ENCODE measurements at places on chromosomes 11 and 22. TPM values are rescaled to one million over a fixed set of nuclear protein-coding genes. Genes with fewer than 3 reads are reported as not detected.

DNA sequence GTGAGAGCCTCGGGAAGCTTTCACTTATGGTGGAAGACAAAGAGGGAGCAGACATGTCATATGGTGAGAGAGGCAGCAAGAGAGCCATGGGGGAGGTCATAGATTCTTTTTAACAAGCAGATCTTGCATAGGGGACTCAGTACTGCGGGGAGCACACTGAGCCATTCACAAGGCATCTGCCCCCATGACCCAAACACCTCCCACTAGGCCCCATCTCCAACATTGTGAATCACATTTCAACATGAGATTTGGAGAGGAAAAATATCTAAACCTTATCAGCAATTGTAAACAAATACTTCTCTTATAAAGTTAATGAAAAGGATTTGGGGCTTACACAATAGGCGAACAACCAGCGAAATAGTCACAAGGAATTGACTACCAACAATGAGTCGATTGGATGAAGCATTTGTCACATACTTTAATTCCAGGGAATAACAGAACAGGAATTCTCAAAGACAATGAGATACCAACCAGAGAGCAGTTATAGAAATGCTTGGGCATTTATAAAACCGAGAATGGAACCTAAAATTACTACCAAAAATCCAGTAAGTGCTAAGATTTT lies 7.3 kb downstream of the DDI1 start:
- no peak overlapping the region for H3K27ac ChIP-seq
- H3K4me3 ChIP-seq = no peak overlapping the region
- H3K27me3 ChIP-seq = no peaks in the 10 kb centered on the region
- DNase-seq = no peak
- no peaks in the 10 kb centered on the region for H3K4me1 ChIP-seq
- no peaks in the 10 kb centered on the region for H3K36me3 ChIP-seq

DNA sequence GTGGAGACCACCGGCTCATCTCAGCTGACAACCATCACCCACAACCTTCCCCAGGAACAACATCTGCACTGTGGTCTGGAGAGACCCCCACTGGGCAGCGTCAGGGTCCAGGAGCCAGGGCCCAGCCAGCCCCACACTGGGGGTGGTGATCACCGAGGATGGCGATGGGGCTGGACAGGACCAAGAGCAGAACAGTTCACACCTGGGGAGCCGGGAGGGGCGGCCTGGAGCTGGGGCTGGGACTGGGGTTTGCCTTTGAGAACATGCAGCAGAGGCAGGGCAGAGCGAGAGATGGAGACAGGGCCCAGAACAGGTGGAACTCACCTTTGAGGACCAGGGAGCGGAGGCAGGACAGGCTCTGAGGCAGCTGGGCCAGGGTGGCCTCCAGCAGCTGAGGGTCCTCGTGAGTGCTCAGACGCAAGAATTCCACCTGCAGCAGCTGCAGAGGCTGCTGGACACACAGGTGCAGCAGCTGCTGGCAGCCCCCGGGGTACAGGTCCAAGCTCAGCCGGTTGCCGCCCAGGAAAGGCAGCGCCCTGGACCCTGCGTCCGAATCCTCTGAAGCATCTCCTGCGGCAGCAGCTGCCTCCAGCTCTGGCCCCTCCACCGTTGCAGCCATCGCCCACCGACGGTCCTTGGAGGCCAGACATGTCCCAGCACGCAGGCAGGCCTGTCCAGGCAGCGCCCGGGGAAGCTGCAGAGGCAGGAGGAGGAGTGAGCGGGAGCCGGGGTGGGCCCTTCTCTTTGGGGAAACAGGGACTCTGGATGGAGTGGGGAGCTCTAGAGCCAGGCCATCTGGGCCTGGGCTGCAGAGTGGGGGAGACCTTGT lies 1.0 kb downstream of the PIDD1 start:
- no peaks in the 10 kb centered on the region for H3K27me3 ChIP-seq
- peaks cover 11% of the 10 kb centered on the region for H3K36me3 ChIP-seq
- peak overlapping the region; percentile 79 for H3K4me3 ChIP-seq
- H3K27ac ChIP-seq = peak overlapping the region; percentile 69
- peaks cover 8% of the 10 kb centered on the region for H3K4me1 ChIP-seq

DNA sequence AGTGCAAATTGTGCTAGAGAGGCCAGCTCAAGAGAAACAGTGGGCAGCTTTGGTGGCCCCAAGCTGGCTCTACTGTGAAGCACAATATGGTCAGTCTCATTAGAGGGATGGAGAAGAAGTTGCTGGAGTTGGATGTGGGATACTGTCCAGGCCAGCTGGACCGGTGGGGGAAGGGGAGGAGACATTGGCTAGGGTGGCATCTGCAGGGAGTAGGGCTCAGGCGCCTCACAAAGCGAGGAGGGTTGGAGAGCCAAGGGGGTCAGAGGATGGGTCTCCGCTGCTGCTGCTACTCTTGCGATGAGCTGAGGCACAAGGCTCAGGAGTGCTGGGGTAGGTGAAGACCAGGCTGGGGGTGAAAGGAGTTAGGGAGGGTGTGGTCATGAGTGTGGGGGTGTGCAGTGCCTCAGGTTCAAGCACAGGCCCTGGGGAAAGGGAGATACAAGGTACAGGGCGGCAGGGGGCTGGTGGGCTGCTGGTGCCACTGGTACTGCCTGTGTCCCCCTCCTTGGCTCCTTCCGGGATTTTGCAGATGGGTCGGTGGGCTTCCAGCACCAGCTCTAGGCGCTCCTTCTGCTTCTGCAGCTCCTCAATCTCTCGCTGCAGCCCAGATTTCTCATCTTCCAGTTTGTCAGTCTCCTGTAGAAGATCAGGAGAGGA lies 2.3 kb downstream of the CCDC85B start:
- peaks cover 43% of the 10 kb centered on the region for H3K36me3 ChIP-seq
- H3K4me3 ChIP-seq = peak overlapping the region; percentile 95
- peaks cover 59% of the 10 kb centered on the region for H3K4me1 ChIP-seq
- peak; percentile 68 for DNase-seq
- no peaks in the 10 kb centered on the region for H3K27me3 ChIP-seq

GRCh38 chr11:76665172-76665571 lies 5.4 kb downstream of the LRRC32 start:
- peak overlapping the region; percentile 16 for H3K4me3 ChIP-seq
- peaks cover 22% of the 10 kb centered on the region for H3K27me3 ChIP-seq
- peaks cover 2% of the 10 kb centered on the region for H3K36me3 ChIP-seq
- peak overlapping the region; percentile 65 for H3K27ac ChIP-seq
- peaks cover 25% of the 10 kb centered on the region for H3K4me1 ChIP-seq

- H3K36me3 ChIP-seq = peaks cover 23% of the 10 kb centered on the region
- H3K4me1 ChIP-seq = peaks cover 4% of the 10 kb centered on the region
- H3K4me3 ChIP-seq = no peak overlapping the region
- H3K27ac ChIP-seq = no peak overlapping the region
- no peaks in the 10 kb centered on the region for H3K27me3 ChIP-seq
Measured at GRCh38 chr22:49780698-49781288, 46.9 kb downstream of the BRD1 start.

- peaks cover under 1% of the 10 kb centered on the region for H3K27me3 ChIP-seq
- DNase-seq = no peak
- peaks cover 7% of the 10 kb centered on the region for H3K36me3 ChIP-seq
- H3K27ac ChIP-seq = peak overlapping the region; percentile 24
- peak overlapping the region; percentile 100 for H3K4me3 ChIP-seq
Measured at GRCh38 chr11:125110506-125110905, 920 bp downstream of the TMEM218 start.

GRCh38 chr11:11512502-11512901 lies 109.3 kb downstream of the GALNT18 start:
- H3K36me3 ChIP-seq = no peaks in the 10 kb centered on the region
- H3K4me3 ChIP-seq = no peak overlapping the region
- no peaks in the 10 kb centered on the region for H3K4me1 ChIP-seq
- no peak overlapping the region for H3K27ac ChIP-seq

DNA sequence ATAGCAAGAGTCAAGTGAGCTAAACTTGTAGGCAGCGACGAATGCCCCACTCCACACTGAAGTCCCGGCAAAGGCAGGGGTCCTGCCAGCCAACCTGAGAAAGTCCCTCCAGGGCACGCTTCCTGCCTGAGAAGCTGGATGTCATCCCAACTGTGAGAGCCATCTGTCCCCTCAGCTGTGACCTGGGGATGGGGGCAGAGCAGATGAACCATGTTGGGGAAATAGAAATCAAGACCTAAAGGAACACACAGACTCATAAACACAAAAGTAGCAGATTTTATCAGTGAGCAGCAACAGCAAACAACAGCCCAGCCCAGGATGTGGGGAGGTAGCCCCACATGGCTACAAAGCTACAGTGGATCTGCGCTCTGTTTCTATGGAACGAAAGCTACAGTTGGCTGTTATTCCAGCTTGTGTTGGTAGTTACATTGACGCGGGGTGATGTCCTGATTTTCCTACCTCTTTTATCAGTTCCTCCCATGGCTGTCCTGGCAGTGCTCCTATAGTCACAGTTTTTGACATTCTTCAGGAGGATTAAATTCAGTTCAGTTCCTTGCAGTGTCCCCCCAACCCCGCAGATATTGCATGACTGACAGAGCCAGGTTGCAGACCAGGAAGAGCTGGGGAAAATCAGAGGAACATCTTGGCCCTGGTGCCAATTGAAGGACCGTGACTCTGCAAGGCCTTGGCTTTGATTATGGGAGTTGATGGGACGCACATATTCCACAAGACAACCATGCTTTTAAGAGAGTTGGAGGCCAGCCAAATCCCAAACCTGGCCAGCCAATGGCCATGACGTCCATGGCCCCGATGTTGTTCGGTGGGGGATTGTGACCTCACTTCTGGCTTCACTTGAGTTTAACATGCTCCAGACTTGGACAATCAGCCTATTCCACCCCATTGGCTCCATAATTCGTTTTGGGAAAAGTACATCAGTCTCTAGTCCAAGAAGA lies 14.6 kb downstream of the MRGPRD start:
- DNase-seq = peak; percentile 78
- H3K27ac ChIP-seq = peak overlapping the region; percentile 13
- H3K27me3 ChIP-seq = no peaks in the 10 kb centered on the region
- H3K4me3 ChIP-seq = peak overlapping the region; percentile 3
- peaks cover 3% of the 10 kb centered on the region for H3K36me3 ChIP-seq
- peaks cover 12% of the 10 kb centered on the region for H3K4me1 ChIP-seq

DNA sequence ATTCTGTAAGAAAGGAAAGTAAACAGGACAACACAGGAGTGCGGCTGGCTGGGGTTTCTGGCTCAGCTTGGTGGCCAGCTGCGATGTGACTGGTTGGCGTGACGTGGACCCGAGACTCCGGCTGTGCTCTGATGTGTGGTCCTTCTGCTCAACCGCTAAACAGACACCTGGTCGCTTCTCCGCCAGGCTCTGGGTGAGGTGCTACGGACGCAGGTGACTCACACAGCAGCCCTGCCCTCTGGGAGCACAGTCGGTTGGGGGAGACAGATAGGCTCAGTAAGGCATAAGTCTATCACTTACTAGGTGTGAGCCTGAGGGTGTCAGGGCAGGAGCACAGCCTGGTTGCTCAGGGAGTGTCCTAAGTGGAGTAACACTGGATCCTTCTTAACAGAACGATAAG lies 8.2 kb downstream of the RTL6 start:
- no peak overlapping the region for H3K4me3 ChIP-seq
- DNase-seq = no peak
- no peaks in the 10 kb centered on the region for H3K36me3 ChIP-seq
- no peak overlapping the region for H3K27ac ChIP-seq
- no peaks in the 10 kb centered on the region for H3K27me3 ChIP-seq

GRCh38 chr22:44525941-44526778 lies 28.1 kb upstream of the RTL6 start:
- DNase-seq = no peak
- H3K27me3 ChIP-seq = no peaks in the 10 kb centered on the region
- no peaks in the 10 kb centered on the region for H3K36me3 ChIP-seq

The TEX54 gene
- 0.79 TPM for total RNA-seq

The HTR3B gene
- total RNA-seq = not detected

The ZDHHC8 gene
- 100 TPM for total RNA-seq

The LUZP2 gene
- total RNA-seq = not detected

The ARHGEF17 gene
- 0.05 TPM for total RNA-seq

The CARNS1 gene
- 0.83 TPM for total RNA-seq

The BTG4 gene
- not detected for total RNA-seq
